ENCODE measurements at places on chromosomes 16 and 17. TPM values are rescaled to one million over a fixed set of nuclear protein-coding genes. Genes with fewer than 3 reads are reported as not detected.

DNA sequence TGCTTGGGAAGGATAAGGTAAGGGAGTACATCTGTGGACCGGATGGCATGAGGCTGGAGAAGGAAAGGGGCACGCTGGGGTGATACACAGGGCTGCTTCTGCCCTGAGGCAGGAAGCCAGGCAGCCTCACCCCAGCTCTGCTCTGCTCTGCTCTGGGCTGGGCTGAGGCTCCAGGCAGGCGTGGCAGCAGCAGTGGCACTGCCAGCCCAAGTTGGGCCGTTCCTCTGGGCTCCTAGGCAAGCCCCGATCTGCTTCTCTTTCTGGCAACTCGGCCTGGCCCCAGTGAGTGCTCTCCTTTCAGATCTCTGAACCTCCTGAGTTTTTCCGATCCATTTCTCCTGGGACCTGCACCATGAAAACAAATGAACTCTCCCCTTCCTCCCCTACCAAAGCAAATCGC, 44.9 kb downstream of the VAC14 start:
- no peak overlapping the region for H3K4me3 ChIP-seq
- no peak for DNase-seq
- no peaks in the 10 kb centered on the region for H3K27me3 ChIP-seq
- H3K4me1 ChIP-seq = peaks cover 16% of the 10 kb centered on the region

Gene IKZF3
- 0.66 TPM for total RNA-seq

Gene AURKB
- total RNA-seq = 45.8 TPM

Gene TMEM238L
- total RNA-seq = not detected

All from tibial nerve (tissue), 4 donors.